ENCODE measurements at places on chromosomes 12 and 14. TPM values are rescaled to one million over a fixed set of nuclear protein-coding genes. Genes with fewer than 3 reads are reported as not detected.

The KLRF2 gene
- polyA plus RNA-seq, result not detected

The TSHR gene
- not detected for polyA plus RNA-seq

The GDF3 gene
- not detected for polyA plus RNA-seq

The RPGRIP1 gene
- not detected for polyA plus RNA-seq

The PPP4R4 gene
- 4.8 TPM for polyA plus RNA-seq

The TAS2R9 gene
- 1.6 TPM for polyA plus RNA-seq

The CCDC196 gene
- polyA plus RNA-seq, result not detected

The SPIC gene
- polyA plus RNA-seq, result not detected

The KRT6A gene
- not detected for polyA plus RNA-seq

The ADAMTS20 gene
- polyA plus RNA-seq, result 0.72 TPM

The DHRS2 gene
- polyA plus RNA-seq, result 1.3 TPM

The POMT2 gene
- polyA plus RNA-seq, result 9.6 TPM

The PRH2 gene
- polyA plus RNA-seq, result not detected

The NOC4L gene
- polyA plus RNA-seq, result 21.6 TPM

The RTL1 gene
- polyA plus RNA-seq, result not detected

The OR4Q3 gene
- polyA plus RNA-seq, result not detected

The COL2A1 gene
- 1.2 TPM for polyA plus RNA-seq

The GLRX5 gene
- 81.0 TPM for polyA plus RNA-seq

The DPY19L2 gene
- polyA plus RNA-seq, result 37.9 TPM

The NDUFA9 gene
- 73.3 TPM for polyA plus RNA-seq

The PPP1R13B gene
- 6.8 TPM for polyA plus RNA-seq

The NYNRIN gene
- 5.7 TPM for polyA plus RNA-seq

The BATF gene
- not detected for polyA plus RNA-seq

The FAM90A1 gene
- not detected for polyA plus RNA-seq

The TSPAN11 gene
- 5.6 TPM for polyA plus RNA-seq

The ZDHHC22 gene
- 5.1 TPM for polyA plus RNA-seq

The SAV1 gene
- polyA plus RNA-seq, result 4.9 TPM

The MFAP5 gene
- not detected for polyA plus RNA-seq

The RNASE1 gene
- not detected for polyA plus RNA-seq

The PAX9 gene
- not detected for polyA plus RNA-seq

The ARMH4 gene
- 14.3 TPM for polyA plus RNA-seq

The SRRM4 gene
- 10.5 TPM for polyA plus RNA-seq

The DNAH10 gene
- 1.9 TPM for polyA plus RNA-seq

The TMEM179 gene
- 20.3 TPM for polyA plus RNA-seq

The MYO1A gene
- not detected for polyA plus RNA-seq

The SLC6A15 gene
- polyA plus RNA-seq, result 11.4 TPM

The IKZF4 gene
- polyA plus RNA-seq, result 5.0 TPM

The RD3L gene
- polyA plus RNA-seq, result 0.69 TPM

The SLC25A47 gene
- polyA plus RNA-seq, result 0.44 TPM

The EXOC3L4 gene
- polyA plus RNA-seq, result not detected

The KRT71 gene
- polyA plus RNA-seq, result not detected

The POTEG gene
- polyA plus RNA-seq, result not detected

The SIX1 gene
- polyA plus RNA-seq, result not detected

The AKAP5 gene
- 2.6 TPM for polyA plus RNA-seq

The ANKRD33 gene
- not detected for polyA plus RNA-seq

The E2F7 gene
- polyA plus RNA-seq, result 0.48 TPM

The ACOT4 gene
- polyA plus RNA-seq, result 1.1 TPM
